NCI-H460 (cell line): ENCODE measurements at places on chromosomes 3 and 15.

DNA sequence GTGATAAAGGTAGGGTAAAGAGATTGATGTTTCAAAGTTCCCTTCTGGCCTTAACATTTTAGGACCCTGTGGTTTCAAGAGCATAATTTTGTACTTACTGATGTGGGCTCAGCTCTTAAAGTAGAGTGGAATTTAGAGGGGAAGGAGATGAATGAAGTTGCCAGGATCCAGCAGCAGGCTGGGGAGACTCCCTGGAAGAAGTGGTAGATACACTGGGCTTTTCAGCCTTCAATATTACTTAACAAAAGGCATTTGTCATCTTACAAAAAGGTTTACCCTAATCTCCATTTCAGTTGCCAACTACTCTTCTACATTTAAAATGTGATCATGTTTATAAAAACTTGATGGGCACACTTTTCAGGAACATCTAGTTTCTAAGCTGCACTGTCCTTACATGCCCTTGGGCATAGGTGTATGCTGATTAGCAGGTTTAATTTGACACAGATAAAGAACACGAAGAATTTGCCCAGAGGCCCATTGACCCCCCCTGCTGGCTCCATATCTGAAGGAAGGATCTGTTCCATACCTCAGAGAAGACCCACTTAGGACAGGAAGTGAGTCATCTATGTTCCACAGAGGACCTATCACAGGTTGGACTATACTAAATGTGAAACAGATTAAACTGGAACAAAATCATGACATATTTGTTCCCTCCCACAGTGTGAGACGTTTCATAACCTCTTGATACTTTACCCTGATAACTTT is 93.0 kb upstream of the LPP start:
- no peak for DNase-seq

- DNase-seq: no peak
Measured at GRCh38 chr3:3199306-3199705, 19.8 kb upstream of the CRBN start.

DNA sequence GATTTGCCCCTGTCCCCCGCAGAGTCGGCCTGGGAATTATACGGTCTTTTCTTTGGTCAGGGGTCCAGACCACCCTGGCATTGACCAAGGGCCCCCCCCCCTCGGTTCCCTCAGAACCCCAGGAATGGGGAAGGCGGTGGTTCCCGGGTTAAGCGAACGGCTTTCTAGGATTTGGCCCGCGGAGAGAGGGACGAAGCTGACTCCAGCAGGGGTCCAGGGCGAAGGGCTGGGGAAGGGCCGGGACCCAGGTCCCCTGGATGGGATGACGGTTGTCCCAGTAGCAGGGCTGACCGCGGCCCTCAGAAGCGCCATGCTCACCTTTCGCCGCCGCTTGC is 274 bp downstream of the RRP9 start:
- DNase-seq: no peak

- DNase-seq: no peak
Measured at GRCh38 chr3:72641684-72642083, 206.6 kb downstream of the SHQ1 start.

GRCh38 chr15:93830221-93831080 is 400.9 kb upstream of the MCTP2 start:
- no peak for DNase-seq

- no peak for DNase-seq
Measured at GRCh38 chr3:127002195-127003174, 19.6 kb downstream of the PLXNA1 start.

DNA sequence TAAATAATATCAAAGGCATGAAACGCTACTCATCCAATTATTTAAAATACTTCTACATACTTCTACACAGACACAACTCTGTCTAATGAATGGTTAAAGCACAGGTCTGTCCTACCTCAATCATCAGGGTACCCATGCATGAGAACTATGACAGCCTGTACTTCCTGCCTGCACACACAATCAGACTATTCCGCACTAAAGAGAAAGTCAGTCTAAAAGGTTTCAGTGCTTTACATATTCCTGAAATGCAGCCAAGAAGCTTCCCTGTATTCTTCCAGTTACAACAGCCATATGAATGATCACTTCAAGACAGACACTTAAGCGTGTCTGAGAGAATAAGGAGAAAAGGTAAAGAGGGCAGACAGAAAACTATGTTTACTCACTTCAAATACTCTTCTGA is 58.8 kb downstream of the TUBGCP4 start:
- DNase-seq: no peak

DNA sequence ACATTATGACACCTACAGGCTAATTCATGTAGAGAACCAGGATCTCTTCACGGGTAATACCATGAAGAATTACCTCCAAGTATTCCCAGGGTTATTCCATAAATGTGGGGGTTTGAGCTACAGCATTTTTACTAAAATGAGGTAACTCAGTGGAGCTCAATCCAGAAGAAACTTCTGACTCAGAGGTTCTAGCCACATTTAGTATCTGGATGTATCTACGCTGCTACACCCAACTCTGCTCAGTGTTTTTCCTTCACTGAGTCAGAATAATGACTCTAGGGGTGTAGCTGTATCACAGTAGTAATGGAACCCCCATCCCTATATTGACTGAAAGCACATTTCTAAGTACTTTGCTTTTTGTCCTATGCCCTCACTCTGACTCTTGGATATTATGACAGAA is 52.4 kb downstream of the COPS2 start:
- no peak for DNase-seq

- no peak for DNase-seq
Measured at GRCh38 chr3:136920904-136921611, 36.7 kb upstream of the IL20RB start.

- no peak for DNase-seq
Measured at GRCh38 chr3:57557085-57557537, 1.0 kb downstream of the PDE12 start.

DNA sequence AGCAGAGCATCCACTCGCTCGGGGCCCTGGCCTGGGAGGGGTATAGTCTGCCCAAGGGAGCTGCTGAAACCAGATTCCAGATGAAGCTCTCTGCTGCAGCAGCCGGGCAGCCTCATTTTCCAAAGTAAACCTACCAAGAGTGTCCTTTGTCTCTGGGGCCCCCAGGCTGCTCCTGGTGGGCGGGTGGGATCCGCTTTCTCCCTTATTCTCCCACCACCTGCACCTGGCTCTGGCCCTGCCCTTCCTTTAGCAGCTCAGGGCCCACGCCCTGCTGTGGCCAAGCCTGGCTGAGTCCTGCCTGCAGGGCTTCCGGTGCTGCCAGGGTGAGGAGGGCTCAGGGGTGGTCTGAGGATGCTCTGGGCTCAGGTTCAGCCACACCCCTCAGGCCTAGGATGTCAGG is 13.0 kb downstream of the SCN5A start:
- no peak for DNase-seq

DNA sequence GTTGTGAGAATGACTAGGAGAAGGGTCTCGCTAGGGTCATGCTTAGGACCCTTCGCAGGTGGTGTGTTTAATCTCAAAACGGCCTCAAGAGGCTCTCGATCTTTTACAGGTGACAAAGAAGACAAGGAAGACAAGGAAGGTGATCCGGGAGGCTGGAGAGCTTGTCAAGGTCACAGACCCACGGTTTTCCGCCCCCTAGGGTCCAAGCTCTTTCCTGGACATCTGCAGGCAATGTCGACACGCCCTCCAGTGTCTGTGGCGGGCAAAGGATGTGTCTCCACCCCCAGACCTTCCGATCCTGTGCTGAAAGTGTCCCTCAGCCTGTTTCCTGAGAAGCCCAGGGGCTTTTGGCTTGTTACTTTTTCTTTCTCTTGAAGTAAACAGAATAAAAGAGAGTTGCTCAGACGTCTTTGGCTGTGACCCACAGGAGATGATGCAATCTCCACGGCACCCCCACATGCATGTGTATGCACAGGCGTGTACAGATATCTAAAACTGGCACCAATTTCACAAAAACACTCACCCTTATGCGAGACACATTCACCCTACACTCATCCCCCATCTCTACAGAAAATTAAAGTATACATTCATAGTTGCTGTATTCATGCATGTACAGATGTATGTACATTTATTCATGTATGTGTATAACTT is 108.8 kb downstream of the KLF13 start:
- peak; percentile 41 for DNase-seq

DNA sequence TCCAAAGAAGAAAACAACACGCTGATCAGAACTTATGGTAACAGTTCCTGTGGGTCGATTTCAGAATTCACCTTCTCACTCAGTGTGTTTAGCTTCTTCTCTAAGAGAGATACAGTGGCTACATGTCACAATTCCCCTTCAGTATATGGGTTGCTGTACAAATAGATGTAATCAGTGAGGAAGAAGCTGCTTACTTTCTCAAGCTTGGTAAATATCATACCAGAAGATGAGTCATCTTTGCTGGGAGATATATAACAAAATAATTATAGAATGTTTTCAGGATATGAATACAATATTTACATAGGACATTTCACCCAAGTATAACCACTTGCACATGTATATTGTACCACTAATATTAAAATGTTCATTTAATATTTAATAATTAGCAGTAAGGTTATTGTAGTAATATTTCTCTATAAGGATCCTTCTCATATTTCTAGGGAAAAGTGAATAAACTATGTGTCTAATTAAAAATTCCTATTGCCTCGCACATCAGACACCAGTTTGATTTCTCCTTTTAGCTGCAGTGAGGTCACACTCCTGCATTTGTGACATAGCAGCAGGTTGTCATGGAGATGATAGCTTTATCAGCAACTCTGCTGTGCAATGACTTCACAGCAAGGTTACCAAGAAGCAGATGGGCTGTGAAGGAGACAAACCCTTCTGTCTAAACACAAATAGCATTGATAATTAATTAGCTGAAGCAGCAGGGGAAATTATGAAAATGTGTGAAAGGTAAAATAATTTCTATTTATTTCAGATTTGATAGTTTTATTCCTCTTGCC is 211.4 kb downstream of the TUSC7 start:
- DNase-seq: no peak

- peak; percentile 40 for DNase-seq
Measured at GRCh38 chr3:71955240-71956068, 170.5 kb upstream of the PROK2 start.

DNA sequence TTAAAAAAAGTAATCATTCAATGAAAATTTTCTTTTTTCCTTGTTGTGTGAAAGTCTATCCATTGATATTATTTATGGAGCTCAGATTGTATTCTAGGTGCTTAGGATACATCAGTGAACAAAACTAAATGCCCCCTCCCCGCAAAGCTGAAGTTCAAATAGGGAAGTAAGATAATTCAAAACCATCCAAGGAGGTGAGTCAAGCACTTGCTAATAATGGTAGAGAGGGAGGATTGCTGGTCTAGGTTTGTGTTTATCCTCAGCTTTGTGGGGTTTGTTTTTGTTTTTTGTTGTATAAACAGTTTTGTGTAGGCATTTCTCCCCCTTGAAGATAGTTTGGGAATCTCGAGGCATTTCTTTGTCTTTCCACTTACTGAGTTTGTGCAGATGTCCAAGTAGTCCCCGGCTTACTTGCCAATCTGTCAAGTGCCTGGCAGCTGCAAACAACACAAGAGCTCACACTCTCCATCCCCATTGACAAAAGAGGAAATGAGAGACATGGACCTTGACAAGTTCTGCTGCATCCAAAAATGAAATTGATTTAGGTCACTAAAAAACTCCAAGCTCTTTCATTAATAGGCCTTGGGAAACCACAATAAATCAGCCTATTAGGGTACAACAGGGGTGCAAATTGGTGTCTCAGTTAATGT is 575.8 kb upstream of the TBL1XR1 start:
- DNase-seq: no peak

DNA sequence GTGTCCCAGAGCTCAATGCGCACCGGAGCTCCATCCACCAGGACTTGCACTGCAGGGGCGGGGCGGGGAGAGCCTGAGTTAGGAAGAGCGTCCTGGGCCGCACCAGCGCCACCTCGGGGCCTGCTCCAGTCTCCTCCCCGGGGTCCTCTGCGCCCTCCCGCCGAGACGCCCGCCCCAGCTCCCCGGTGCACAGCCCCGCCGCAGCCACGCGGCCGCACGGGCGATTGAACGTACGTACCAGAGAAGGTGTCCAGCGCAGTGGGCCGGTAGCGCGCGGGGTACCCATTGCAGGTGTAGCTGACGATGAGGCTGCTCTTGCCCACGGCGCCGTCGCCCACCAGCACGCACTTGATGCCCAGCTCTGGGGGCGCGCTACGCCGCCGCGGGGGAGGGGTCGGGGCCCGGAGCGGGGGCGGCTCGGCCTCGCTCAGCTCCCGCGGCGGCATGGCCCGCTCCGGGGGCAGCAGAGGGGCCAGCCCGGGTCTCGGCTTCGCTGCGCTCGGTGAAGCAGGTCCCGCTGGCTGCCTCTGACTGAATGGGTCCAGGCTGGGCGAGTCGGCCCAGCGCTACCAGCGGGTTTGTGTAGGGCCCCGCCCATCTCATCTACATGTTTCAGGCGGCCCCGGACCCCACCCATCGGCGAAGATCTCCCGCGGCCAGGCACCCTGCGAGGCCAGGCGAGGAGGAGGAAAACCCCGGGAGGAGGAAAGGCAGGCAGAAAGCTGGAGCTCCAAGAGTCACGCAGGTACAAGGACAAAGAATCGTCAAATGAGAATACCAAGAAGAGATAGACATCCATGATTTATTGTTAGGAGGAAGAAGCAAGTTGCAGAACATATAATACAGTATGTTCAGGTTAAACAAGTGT is at the start of gene RHOV:
Gene RHOV, minus strand, starts transcription at position 541 of the 868 bp plus-strand sequence. Its CDS starts 95 bp downstream, at position 446.
- peak; percentile 65 for DNase-seq

DNA sequence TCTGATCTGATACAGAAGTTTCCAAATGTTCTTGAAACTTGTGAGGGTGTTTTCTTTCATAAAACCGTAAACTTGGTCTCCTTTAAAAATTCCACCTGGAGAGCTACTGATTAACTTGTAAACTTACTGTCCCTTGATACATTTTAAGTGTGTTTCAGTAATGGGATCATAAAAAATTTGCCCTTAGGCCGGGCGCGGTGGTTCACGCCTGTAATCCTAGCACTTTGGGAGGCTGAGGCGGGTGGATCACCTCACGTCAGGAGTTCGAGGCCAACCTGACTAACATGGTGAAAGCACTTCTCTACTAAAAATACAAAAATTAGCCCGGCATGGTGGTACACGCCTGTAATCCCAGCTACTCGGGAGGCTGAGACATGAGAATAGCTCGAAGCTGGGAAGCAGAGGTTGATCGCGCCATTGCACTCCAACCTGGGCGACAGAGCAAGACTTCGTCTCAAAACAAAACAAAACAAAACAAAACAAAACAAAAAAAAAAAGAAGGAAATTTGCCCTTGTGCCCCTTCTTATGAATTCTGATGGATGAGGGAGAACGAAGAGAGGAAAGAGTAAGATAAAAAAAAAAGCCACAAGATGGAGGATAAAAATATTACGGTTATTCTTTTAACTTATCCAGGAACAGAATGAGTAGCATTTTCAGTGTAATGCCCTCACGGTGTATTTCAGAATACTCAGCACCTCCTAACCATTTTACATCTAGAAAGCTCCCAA is 32.1 kb upstream of the AP4E1 start:
- no peak for DNase-seq

DNA sequence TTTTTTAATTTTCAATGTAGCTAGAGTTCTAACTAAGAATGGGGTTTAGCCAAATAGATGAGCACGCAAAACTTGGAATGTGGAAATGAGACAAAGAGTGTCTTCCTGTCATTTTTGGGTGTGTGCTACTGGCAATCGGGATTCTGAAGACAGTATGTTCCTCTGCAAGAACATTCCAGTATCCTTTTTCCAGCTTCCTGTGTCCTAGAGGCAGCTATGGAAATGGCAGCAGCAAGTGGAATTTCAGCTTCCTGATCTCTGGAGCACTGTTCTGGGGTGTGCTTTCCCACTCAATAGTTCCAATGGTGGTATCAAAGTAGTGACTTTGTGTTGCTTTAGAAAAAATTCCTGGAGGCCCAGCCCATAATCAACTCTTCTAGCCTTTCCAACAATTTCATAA is 642.9 kb upstream of the KCNMB2 start:
- DNase-seq: no peak
